ENCODE measurements at places on chromosomes 4 and X.

DNA sequence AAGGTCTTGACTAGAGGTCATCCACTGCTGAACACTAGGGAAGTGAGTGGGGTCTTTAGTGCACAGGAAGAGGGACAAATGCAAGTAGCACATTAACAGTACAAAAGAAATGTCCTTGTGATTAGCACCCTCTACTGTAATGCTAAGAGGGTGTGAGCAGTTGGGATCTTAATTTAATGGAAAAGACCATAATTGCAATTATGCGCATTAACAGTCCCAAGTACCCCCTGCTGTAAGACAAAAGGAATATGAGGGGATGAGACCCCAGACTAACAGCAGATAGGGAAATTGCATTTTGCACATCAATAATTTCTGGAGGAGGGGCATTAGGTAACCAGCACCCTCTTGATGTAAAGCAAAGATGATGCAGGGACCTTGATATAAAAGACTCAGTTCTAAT, 285.0 kb downstream of the CHIC1 start:
- DNase-seq: no peak

GRCh38 chrX:20477219-20477618, 210.5 kb upstream of the RPS6KA3 start:
- no peak for DNase-seq

GRCh38 chr4:25890571-25891485, 23.2 kb upstream of the SMIM20 start:
- peak; percentile 20 for DNase-seq

GRCh38 chrX:38627683-38628082, 66.3 kb downstream of the TSPAN7 start:
- peak; percentile 19 for DNase-seq

DNA sequence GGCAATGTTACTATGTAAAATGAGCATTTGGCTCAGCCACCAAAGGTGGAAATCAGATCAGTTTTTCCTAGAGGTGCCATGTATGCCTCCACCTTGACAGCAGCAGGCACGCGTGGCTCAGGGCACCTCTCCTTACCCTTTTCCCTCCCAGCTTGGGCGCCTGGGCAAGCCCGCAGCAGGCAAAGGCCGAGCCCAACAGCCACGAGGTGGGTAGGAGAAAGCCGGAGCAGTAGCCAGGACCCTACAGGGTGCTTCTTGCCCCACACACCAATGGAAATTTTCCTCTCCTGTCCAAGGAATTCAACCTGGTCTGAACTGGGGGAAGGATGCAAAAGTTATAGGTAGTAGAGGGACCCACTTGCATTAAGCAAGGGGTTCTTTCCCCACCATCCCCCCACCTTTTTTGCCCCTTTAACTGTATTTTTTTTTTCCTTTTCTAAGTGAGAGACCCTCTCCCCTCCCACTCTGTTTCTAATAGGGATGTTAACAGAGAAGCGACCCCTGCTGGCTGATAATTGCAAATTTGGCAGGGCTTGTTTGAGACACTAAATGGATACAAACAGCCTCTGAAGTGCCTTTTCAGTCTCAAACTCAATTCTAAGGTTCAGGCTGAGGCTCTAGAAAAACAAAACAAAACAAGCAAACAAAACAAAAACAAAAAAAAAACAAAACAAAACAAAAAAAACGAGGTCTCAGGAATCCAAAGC, 895.1 kb downstream of the PCDH18 start:
- peak; percentile 76 for DNase-seq

DNA sequence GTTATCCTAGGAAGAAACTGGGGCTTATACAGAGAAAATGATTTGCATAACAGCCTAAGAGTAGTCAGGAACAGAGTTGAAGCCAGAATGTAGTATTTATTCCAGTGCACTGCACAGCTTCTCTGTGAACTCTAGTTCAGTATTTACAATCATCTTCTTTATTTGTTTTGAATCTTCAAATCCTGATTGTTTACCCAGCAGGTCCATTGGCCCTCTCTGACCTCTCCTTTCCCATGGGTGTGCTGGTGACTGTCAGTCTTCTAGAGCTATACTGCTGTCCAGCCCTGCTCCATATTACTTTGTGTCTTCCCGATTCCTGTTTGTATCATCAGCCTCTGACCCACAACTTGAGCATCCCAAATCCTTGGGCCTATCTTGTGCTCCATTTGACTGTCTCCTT, 301.9 kb upstream of the HS3ST1 start:
- DNase-seq: no peak

DNA sequence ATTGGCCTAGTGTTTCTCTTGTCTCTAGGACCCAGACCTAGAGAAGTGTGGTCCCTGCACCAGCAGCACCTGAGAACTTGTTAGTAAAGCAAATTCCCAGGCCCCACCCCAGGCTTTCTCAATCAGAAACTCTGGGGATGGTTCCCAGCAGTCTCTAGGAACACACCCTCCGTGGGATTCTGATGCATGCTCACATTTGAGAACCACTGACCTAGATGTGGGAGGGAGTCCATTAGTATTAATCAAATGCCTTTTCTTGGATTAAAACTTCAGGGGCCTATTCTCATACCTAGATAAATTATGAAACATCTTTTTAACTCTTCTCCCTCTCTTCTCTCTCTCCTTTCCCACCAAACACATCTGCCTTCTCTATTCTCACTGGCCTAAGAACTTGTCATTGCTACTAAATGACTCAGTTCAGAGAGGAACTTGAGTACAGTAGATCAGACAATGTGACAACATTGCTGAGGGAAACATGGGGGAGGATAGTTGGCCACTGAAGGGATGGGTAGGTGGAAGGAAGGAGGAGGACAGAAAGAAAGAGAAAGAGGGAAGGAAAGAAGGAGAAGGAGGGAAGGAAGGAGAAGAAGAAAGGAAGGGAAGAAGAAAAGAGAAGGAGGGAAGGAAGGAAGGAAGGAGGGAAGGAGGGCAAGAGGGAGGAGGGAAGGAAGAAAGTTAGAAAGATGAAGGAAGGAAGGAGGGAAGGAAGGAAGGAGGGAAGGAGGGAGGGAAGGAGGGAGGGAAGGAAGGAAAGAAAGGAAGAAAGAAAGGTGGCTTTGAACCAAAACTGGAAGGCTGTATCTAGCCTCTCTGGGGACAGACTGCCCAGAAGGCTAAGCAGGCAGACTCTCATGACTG, 132.7 kb upstream of the MAP3K15 start:
- no peak for DNase-seq

DNA sequence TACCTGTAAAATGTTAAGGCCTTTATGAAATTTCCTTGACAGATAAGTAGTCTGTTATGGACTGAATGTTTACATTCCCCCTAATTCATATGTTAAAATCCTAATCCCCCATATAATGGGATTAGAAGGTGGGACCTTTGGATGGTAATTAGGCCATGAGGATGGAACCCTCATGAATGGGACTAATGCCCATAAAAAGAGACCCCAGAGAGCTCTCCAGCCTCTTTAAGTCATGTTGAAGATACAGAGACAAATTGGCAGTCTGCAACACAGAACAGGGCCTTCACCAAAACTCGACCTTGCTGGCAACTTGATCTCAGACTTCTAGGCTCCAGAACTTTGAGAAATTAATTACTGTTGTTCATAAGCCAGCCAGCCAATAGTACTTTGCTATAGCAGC, 1344.5 kb upstream of the PCDH7 start:
- no peak for DNase-seq

DNA sequence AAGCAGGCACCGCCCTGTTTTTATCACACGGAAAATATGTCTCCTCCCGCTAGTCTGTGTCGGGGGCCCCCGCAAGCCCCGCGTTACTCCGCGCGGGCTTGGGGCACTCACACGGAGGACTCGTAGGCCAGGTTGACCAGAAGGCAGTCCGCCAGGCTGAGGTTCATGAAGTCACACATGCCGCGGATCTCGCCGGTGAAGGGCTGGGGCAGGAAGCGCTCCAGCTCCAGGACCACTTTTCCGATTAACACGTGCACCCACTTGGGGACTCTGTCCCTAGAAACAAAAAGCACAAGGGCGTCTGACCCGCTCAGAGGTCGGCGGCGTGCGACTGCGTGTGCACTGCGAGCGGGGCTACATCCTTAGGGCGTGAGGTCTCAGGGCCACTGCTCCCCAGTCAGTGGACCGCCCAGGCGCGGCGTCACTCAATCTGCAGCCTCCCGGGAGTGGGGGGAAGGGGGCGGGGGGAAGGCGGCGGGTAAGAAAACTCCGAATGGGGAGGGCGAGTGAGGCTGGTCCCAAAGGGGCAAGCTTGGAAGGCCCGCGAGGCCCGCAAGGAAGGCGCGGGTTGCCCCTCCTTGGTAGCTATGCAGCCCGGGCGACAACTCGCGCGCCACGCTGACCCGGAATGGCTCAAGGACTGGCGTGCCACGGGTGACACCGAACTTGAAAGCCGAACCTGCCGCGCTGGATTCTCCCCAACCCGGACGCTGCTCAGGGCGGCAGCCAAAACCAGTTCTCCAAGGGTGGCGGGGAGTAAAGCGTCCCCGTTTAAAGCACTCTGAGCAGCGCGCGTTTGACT, 722 bp downstream of the NAAA start:
- DNase-seq: peak; percentile 74

- no peak for DNase-seq
Observed at GRCh38 chrX:104432321-104432720, 133.7 kb upstream of the IL1RAPL2 start.

DNA sequence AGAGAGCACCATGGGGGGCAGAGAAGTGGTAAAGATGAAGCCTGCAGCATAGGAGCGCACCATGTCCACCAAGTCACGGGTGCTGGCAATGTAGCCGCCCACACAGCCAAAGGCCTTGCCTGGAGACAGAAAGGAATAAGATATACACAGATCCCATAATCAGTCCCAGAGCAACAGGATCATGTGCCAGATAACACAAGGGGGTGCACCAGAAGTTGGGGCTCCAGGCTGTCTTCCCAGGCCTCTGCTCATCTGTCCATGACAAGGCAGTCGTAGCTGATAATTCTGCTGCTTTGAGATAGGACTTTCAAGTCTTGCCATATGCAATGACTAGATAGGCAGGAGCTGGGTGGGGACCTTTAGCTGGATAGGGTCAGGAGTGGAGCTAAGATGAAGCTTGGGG, 14.7 kb downstream of the APEX2 start:
- no peak for DNase-seq

DNA sequence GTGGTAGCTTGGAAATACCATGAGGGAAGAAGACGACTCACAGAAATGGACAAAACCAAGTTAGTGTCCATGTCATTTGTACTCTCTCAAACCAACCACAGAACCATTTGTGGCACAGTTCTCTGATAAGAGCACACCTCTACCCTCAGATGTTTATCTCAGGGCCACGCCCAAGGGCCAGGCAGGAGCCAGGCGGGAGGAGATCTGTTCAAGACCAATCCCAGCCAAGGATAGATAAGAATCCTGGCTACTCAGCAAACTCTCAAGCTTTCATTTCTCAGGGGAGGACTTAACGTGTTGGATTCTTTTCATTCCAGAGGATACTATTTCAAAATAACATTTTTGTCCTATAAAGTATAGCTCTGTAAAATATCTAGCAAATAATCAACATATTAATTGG, 95.0 kb downstream of the NYX start:
- no peak for DNase-seq

DNA sequence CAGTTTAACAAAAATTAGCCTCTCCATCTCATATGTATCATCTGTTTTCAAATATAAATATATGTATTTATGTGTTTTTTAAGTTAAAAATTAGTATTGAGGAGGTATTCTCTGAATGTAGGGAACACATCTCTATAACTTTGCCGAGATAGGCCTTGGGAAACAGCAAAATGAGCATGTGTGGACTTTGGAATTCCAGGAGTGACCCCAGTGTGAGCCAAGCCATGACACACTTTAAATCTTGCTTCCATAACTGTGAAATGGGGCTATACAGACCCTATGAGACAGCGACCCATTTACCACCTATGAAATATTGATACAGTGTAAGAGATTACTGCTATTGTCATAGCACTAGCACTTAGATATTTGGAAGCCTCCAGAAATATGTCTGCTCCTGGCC, 58.8 kb downstream of the FRMPD4 start:
- no peak for DNase-seq

DNA sequence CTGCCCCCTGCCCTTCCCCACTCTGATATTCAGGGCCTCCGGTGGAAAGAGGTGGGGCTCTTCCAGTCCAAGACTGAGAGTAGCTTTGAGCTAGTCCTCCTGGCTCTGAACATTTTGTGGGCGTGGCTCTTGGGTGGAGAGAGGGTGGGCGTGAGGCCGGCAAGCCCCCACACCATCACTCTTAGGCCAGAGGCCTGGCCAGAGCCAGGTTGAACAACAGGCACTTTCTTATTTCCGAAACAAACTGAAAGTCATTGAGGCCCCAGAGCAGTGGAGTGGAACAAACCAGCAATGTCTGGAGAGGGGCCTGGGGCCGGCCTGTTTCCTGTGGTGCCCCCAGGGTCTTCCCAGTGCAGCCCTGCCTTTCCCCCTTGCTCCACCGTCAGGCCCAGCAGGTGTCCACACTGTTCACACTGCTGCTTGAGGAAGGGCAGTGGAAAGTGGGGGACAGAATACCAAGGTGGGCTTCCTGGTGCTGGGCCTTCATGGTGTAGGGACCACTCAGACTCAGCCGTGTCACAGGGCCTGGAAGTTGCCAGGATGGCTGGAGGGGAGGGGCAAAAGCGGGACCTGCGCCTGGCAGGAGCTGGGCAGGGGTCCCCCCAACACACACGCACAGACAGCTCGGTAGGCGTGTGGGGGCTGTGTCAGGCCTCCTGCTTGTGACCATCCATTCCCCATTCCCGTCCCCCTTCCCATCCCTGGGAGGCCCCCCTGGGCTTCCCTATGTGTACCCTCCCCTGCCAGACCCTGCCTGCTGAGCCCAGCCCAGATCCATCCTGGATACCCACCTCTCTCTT, 2.9 kb downstream of the ADRA2C start:
- no peak for DNase-seq

- peak; percentile 39 for DNase-seq
Observed at GRCh38 chrX:140762061-140762460, 52.5 kb downstream of the LINC00632 start.

DNA sequence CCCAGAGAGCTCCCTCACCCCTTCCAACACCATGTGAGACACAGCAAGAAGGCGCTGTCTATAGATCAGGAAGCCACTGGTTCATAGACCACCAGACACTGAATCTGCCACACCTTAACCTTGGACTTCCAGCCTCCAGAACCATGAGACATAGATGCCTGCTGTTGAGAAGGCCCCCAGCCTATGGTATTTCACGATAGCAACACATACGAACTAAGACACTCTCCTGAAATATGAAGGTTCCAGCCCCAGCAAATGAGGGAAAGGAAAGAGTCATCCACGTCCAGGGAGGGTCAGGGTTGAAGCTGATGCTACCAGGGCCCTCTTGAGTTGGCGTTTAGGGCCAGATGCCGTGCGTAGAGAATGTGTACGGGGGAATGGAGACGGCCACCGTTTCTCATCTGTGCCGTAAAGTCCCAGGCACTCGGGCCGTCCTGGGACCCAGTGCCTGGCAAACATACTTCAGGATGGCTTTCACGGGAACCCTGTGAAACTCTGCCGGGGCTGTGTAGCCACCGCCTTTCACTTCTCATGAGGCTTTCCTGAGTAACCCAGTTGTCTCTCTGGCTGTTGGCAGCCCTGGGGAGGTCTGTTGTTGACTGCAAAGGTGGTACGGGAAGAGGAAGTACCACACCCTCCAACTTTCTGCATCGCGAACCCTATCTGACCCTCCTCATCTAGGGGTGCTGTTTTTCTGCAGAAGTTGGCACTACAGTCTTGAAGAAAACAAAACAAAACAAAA, 17.7 kb upstream of the P2RY8 start:
- DNase-seq: no peak
